MCF 10A (cell line): ENCODE measurements at places on chromosomes 3 and 15. TPM values are rescaled to one million over a fixed set of nuclear protein-coding genes. Genes with fewer than 3 reads are reported as not detected.
A peak's percentile ranks its signal among the peaks of the same experiment; 100 is the strongest.

The C3orf70 gene
- not detected in 2 replicates for total RNA-seq

DNA sequence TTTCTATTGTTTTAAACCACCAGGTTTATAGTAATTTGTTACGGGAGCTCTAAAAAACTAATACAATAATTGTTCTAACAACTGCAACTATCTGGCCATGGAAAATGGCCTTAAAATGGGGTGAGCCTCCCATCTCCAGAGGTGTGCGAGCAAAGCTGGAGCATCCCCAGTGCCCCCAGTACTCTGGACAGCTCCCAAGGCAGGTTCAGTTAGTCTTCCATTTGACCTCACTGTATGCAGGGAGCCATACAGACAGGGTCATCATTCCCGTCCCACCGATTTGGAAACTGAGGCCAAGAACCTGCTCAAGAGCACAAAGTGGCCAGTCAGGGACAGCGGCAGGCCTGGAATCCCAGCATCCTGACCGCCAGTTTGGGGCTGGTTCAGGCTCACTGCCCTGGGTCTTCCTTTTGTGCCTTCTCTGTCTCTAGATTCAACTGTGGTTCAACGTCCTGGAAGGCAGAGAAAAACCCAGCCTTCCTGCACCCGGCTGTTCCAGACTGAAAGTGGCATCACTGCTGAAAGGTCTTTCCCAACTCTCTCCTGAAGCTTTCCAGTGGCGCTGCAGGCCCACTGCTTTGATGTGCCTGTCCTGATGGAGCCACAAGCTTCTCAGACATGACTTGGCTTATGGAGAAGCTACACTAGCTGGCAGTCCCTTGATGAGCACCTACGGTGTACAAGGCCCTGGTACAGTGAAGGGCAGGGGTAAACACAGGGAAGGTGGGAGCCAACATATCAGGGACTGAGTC lies 76.6 kb upstream of the LINGO1 start:
- no peak overlapping the region for H3K27ac ChIP-seq
- no peaks in the 10 kb centered on the region for H3K4me1 ChIP-seq
- peak; percentile 5 for DNase-seq
- H3K4me3 ChIP-seq, result no peak overlapping the region
- H3K36me3 ChIP-seq, result no peaks in the 10 kb centered on the region

DNA sequence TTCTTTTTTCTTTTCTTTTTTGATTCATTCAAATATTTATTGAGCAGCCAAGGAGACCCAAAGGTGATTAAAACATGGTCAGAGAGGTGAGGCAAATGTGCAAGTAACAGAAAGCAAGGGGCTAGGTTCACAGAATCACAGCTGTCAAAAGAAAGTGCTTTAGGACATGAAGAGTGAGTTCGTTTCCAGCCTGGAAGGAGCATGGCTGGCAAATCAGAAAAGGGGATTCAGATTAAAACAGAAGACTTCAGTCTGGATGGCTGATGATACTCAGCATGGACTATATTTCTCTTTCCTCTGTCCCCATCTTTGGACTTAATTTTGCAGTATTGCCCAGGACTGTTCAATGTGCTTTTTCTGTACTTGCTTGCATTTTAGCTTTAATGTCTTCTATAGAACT lies 151.2 kb downstream of the NR1D2 start:
- no peak overlapping the region for H3K4me3 ChIP-seq
- no peaks in the 10 kb centered on the region for H3K36me3 ChIP-seq
- no peaks in the 10 kb centered on the region for H3K27me3 ChIP-seq
- H3K4me1 ChIP-seq, result peaks cover 10% of the 10 kb centered on the region
- DNase-seq, result no peak
- H3K27ac ChIP-seq, result no peak overlapping the region

The A4GNT gene
- total RNA-seq, result not detected in 2 replicates

The ZDHHC23 gene
- total RNA-seq, result 7.4 TPM in 2 replicates

GRCh38 chr3:61804782-61805181 lies 243.4 kb downstream of the PTPRG start:
- H3K27ac ChIP-seq, result no peak overlapping the region
- H3K4me1 ChIP-seq, result peaks cover 8% of the 10 kb centered on the region
- no peak overlapping the region for H3K4me3 ChIP-seq
- no peaks in the 10 kb centered on the region for H3K27me3 ChIP-seq
- no peak for DNase-seq

GRCh38 chr15:80264031-80264430 lies 12.0 kb upstream of the CTXND1 start:
- H3K4me3 ChIP-seq, result no peak overlapping the region
- no peaks in the 10 kb centered on the region for H3K36me3 ChIP-seq
- DNase-seq, result peak; percentile 25
- no peaks in the 10 kb centered on the region for H3K4me1 ChIP-seq
- H3K27me3 ChIP-seq, result peaks cover 62% of the 10 kb centered on the region

DNA sequence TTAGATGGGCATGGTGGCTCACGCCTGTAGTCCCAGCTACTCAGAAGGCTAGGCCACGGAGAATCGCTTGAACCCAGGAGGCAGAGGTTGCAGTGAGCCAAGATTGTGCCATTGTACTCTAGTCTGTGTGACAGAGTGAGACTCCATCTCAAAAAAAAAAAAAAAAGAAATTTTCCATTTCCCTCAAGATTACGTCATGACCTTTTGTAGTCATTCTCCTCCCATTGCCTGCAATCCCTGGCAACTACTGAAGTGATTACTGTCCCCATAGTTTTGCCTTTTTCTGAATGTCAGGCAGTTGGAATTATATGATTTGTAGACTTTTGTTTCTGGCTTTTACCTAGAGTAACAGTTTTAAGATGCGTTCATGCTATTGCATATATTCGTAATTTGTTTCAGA lies 28.0 kb downstream of the WDR76 start:
- H3K27ac ChIP-seq, result no peak overlapping the region
- H3K36me3 ChIP-seq, result peaks cover 33% of the 10 kb centered on the region
- H3K4me1 ChIP-seq, result no peaks in the 10 kb centered on the region
- H3K27me3 ChIP-seq, result no peaks in the 10 kb centered on the region
- DNase-seq, result peak; percentile 36

DNA sequence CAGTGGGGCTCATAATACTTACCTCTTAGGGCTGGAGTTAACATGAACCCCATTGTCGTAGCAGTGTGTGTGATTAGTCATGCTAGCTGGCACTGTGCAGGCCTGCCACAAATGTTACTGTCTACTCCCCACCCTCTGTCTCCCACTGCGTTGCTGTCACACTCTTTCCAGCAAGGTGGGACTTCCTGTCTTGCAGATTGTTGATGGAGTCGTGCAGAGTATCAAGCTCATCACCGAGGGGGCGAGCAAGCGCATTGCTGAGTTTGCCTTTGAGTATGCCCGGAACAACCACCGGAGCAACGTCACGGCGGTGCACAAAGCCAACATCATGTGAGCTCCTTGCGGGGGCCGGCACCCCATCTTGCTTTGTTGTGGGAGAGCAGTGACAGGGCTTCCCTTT lies 12.9 kb downstream of the IDH3A start:
- H3K4me1 ChIP-seq, result no peaks in the 10 kb centered on the region
- H3K27me3 ChIP-seq, result no peaks in the 10 kb centered on the region
- no peak overlapping the region for H3K27ac ChIP-seq
- H3K36me3 ChIP-seq, result peaks cover 89% of the 10 kb centered on the region
- DNase-seq, result no peak
- H3K4me3 ChIP-seq, result no peak overlapping the region

The C3orf49 gene
- total RNA-seq, result not detected in 2 replicates

DNA sequence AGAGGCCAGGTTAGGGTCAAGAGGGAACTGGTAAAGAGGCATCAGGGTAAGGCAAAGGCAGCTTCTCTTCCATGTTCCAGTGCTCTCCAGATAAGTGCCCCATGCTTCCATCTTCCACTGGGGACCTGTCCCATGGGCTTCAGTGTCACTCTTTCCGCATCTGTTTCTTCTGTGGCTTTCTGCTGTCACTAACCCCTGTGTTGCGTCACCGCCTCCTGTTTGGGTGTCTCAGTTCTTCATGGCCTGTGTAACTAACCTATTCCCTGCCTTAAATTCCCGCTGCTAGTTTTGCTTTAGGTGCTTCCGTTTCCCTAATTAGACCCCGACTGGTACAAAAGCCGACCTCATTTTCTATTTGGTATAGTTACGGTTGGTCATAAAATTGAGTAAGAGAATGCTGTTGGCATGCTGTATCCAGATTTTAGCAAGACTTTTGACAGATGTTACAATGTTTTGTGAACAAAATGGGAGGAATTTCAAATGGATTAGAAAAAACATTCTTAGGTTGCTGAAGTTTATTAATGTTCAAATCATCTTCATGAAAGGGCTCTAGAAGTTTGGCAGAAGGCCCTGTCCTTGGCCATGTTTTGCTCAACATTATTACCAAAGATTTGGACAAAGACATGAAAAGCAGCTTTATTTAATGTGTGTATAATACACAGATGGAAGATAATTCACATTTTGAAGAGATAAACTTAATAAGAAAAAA lies 245.3 kb downstream of the BBX start:
- no peak for DNase-seq
- H3K4me1 ChIP-seq, result no peaks in the 10 kb centered on the region
- peaks cover 37% of the 10 kb centered on the region for H3K36me3 ChIP-seq
- no peak overlapping the region for H3K4me3 ChIP-seq
- no peaks in the 10 kb centered on the region for H3K27me3 ChIP-seq
- H3K27ac ChIP-seq, result no peak overlapping the region

GRCh38 chr15:96345560-96346399 lies 15.3 kb downstream of the NR2F2 start:
- no peak overlapping the region for H3K27ac ChIP-seq
- H3K36me3 ChIP-seq, result peaks cover 9% of the 10 kb centered on the region
- DNase-seq, result peak; percentile 23
- H3K27me3 ChIP-seq, result no peaks in the 10 kb centered on the region

DNA sequence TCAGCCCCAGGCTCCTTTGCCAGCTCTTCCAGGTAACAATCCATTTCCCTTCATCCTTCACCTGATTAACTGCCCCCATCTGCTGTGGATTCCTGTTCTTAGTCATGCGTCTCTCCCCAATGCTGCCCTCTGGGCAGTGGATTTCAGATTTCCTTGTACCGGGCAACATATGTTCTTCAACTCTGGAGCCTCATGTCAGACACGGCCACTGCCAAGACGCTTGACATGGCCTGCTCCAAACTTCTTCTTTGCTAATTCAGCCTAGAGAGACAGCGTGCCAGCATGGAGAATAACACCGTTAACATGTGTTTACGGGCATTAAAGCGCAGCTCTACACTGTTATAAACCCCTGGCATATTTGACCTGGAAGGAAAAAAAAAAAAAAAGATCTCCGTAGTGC lies 1035.1 kb upstream of the NR2F2 start:
- H3K27me3 ChIP-seq, result no peaks in the 10 kb centered on the region
- H3K36me3 ChIP-seq, result peaks cover 6% of the 10 kb centered on the region
- no peak overlapping the region for H3K27ac ChIP-seq
- peaks cover 6% of the 10 kb centered on the region for H3K4me1 ChIP-seq

GRCh38 chr3:71341721-71342120 lies 241.8 kb downstream of the FOXP1 start:
- no peak overlapping the region for H3K4me3 ChIP-seq
- peaks cover 8% of the 10 kb centered on the region for H3K4me1 ChIP-seq
- peak; percentile 45 for DNase-seq
- peaks cover 12% of the 10 kb centered on the region for H3K36me3 ChIP-seq
- no peak overlapping the region for H3K27ac ChIP-seq
- H3K27me3 ChIP-seq, result no peaks in the 10 kb centered on the region

DNA sequence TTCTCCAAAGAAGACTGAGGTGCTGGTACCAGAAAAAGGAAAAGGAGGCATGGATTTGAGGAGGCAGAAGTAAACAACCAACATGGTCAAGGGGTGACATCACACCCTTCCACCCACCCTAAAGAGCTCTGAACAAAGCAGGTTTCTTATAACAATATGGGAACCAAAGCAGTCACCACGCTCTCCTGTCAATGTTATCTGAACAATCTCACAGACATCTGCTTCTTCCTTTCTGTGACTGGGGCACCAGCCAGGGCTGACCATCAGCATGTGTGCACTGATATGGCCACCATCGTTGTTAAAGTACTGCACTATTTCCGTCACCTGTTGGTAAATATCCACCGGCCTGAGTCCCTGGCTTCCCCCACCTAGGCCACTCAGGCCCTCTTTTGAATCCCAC lies 252.9 kb downstream of the SHQ1 start:
- no peak for DNase-seq
- H3K27ac ChIP-seq, result no peak overlapping the region
- H3K36me3 ChIP-seq, result no peaks in the 10 kb centered on the region
- peaks cover 21% of the 10 kb centered on the region for H3K27me3 ChIP-seq
- H3K4me1 ChIP-seq, result peaks cover 34% of the 10 kb centered on the region

The CIP2A gene
- total RNA-seq, result 15.5 and 23.9 TPM in 2 replicates

DNA sequence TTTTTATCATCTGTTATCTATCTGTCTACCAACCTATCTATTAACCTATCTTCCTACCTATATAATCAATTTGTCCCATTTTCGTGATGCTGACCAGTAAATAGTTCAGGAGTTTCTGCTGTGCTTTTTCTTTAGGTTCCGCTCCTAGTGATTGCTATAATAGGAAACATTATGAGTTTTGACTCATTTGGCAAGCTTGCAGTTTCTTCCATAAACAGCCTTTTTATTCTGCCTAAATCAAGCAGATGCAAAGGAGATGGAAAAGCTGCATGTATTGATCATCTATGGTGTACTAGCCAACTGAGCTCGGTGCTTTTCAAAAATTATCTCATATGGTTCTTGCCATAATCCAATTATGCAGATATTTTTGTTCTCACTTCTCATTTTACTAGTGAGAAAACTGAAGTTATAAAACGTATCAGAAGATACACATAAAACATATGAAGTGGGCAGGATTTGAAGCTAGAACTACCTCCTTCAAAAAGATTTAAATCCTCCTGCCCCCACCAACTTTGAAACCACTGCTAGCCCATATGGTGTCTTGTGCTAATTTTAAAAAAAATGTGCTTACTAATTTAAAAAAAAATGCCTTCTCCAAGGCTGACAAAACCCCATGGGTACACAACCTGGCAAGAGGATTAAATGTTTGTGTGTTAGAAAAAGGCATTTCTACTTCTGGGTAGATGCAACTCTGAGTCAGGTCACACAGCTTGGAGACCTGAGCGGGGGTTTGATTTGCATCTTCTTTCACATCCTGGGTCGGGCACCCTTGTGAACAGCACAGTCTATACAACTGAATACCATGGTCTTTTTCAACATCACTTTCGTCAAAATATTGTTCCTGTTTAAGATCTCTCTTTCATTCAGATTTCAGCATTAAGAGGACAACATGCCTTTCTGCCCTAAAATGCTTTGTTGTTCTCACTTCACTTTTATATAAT lies 267.0 kb downstream of the CHL1 start:
- peaks cover 14% of the 10 kb centered on the region for H3K27me3 ChIP-seq
- H3K27ac ChIP-seq, result no peak overlapping the region
- DNase-seq, result no peak
- peaks cover 5% of the 10 kb centered on the region for H3K4me1 ChIP-seq
- no peaks in the 10 kb centered on the region for H3K36me3 ChIP-seq

The PLSCR1 gene
- total RNA-seq, result 62.8 and 79.2 TPM in 2 replicates

The FSTL1 gene
- total RNA-seq, result 49.4 and 56.4 TPM in 2 replicates

GRCh38 chr3:177642042-177642803 lies 444.9 kb upstream of the TBL1XR1 start:
- H3K27me3 ChIP-seq, result no peaks in the 10 kb centered on the region
- H3K4me3 ChIP-seq, result no peak overlapping the region
- H3K27ac ChIP-seq, result no peak overlapping the region
- H3K4me1 ChIP-seq, result no peaks in the 10 kb centered on the region
- H3K36me3 ChIP-seq, result no peaks in the 10 kb centered on the region
